ENCODE measurements at places on chromosomes 2 and 18.

DNA sequence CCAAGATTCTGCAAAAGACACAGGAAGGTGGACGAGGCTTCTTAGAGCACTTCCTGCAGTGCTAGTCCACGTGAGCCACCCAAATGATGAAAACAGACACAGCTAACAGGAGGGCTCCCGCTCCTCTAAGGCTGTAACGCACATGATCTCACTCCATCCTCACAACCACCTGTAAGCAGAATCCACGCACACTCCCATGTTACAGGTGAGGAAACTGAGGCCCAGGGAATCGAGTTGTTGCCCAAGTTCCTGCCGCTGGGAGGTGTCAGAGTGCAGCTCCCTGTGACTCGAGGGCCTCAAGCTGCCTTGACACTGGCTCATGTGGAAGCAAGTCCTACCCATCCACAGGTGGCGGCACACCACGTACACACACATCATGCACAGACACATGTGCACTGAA, 4.4 kb downstream of the DNMT3A start:
- no peak for DNase-seq

DNA sequence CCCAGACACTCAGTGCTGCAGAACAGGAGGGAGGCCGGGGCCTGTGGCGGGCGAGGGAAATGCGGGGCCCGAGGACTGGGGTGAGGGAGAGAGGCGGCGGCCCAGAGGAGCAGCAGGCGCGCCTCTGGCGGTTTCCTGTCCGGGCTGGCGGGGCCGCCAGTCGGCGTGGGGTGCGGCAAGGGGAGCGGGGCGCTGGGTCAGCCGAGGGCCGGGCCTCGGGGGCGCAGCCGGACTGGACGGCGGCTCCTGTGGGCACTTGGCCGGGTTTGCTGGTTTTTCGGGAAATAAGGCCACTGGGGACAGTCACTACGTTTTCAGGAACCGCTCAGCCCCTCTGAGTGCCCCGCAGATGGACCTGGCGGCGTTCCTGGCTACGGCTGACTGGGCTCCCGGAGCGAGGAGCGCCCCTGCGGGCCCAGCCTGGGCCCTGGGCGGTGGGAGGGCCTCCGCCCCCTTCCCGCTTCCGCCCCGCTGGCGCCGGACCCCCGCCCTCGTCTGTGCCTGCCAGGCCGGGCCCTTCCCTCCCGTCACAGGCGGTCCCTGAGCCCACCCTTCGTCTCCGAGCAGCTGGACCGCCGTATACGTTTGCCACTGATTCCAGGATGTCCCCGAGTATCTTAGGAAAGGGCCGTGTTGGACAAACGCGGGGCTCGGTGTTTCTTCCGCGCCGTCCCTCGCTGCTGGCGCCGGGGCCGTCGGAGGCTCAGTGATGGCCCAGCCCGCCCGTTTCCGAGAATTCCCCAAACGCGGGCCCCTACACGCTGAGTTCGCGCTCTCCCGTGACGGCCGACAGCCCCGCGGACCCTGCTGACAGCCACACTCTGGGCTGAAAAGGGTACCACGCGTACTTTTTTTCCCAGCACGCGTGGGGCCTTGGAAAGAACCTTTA, 84.6 kb downstream of the FAM210A start:
- DNase-seq = peak; percentile 83

- no peak for DNase-seq
These were observed 145.4 kb downstream of the KLHL29 start for GRCh38 chr2:23530206-23530908.

GRCh38 chr2:43609290-43609918, 13.6 kb upstream of the THADA start:
- no peak for DNase-seq

DNA sequence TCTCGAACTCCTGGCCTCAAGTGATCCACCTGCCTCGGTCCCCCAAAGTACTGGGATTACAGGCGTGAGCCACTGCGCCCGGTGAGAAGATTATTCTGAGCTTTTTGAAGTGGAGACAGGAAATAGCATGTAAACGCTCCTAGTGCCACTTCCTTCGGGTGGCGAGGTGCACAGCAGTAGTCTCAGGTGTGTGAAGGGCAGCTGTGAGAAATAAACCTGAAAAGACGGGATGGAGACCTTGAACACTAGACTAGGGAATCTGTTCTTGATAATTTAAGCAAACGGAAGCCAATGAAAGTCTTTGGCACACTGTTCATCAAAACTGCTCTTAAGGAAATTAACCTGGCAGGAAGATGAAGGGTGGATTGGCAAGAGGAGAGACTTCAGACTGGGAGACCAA, 439 bp upstream of the PLEKHH2 start:
- DNase-seq = no peak

DNA sequence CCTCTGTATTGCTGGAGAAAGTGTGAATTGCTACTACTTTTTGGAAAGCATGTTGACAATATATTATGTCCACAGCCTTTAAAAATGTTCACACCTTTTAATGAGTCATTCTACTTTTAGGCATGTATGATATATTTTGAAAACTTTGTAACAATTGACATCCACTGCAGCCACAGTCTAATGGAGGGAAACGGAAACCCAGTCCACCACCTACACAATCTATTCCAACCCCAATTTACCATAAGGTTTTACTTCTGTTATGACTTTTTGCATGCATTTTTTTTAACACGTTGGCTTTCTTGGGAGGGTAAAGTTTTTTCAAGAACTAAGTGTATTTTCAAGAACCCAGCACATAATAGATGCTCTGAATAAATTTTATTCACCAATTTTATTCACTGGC, 38.5 kb upstream of the ATP8B1 start:
- no peak for DNase-seq
